ENCODE measurements at places on chromosomes 2 and 18.

GRCh38 chr2:186309901-186310300 is 176.2 kb upstream of the ZC3H15 start:
- DNase-seq = no peak

DNA sequence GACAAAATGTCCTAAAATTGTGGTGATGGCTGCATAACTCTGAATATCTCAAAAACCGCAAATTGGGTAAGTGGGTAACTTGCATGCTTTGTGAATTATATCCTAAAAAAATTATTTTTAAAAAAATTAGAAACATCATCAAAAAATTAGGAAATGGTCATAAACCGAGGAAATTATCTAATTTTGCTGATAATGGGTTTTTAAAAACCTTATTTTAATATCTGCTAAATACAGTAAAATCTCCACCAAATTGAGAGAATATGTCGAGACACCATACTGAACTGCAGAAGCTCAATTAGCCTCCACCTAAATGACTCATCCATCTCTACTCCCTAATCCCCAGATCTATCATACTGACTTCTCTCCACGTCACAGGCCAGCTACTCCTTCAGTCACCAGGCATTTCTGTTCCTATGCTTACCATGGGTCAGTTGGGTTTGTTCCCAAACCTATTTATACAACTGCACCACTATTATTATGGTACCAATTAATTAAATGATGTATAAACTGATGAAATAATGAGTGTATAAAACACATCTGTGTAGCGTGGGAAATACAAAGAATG is 36.1 kb downstream of the SPIRE1 start:
- DNase-seq = peak; percentile 92

- DNase-seq = peak; percentile 26
Measured at GRCh38 chr2:161199912-161200701, 39.9 kb downstream of the TANK start.

- no peak for DNase-seq
Measured at GRCh38 chr2:7744827-7745226, 827.6 kb downstream of the RNF144A start.

DNA sequence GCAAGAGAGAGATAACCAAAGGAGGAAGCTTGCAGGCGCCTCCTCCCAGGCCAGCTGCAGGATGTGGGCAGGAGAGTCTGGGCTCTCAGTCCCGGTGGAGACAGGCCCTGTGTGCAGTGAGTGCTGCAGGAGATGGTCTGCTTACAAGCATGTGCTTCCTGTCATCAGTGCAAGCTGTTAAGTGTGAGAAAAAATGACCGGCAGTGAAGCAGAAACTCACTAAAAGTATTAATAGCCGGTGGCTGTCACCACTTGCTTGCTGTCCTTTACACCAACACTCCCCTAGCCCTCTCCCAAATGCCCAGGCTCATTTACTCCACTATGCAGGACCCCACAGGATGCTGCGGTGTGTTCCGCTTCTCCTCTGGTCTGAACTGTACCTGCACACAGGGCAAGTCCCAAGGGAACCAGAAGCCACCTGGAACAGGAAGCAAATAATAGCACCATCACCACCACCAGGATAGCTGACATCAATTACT is 435.6 kb upstream of the HS6ST1 start:
- DNase-seq = no peak

GRCh38 chr2:10137053-10137843 is 14.7 kb downstream of the RRM2 start:
- peak; percentile 64 for DNase-seq

GRCh38 chr2:23268467-23269263 is 116.3 kb upstream of the KLHL29 start:
- no peak for DNase-seq

- no peak for DNase-seq
Measured at GRCh38 chr2:18301421-18302139, 258.9 kb downstream of the RDH14 start.

- peak; percentile 85 for DNase-seq
Measured at GRCh38 chr2:127422559-127423477, 4.6 kb downstream of the PROC start.

DNA sequence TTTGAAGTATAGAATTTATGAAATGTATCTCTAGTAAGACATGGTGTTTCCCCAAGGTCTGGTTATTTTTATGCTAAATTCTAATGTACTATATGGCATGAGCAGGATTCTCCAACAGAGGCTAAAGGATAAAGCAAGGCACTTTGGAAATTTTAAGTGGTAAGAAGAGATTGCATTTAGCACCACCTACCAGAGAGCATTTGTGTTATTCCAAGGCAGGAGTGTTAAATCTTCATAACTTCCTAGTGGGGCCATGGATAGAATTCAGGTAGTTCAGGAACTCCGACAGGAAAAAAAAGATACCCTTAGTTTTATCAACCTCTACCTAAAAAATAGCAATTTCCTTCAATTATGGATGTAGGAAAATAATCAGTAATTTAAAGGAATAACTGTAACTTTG is 497.4 kb upstream of the CRIM1 start:
- DNase-seq = no peak

DNA sequence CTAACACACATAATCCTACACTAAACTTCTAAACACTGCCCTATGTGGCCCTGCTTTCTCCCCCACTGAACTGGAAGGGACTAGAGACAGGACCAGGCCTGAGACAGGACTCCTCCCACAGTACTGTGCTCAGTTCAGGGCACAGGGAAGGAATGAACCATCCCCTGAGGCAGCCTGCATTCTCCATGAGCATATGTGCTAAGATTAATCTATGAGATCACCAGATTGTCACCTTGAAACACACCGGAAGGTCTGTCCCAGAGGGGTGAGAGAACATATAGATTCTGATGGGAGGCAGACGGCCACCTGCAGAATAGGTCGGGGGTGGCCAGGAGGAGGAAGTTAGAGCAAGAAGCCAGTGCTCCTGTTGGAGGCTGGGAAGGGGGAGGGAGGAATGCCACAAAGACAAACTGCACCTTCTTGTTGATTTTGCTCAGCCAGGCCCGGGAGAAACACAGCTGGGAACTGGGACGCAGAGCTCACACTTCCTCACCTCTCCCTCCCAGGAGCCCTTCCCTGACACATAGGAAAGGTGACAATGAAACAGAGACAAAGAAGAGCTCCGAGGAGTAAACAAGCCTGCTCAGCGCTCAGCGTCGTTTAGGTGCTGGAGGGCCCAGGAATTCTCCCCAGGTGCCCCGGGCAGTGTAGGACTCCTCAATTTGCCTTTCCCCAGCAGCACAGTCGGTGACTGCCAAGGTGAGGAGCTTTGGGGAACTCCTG is 52.1 kb downstream of the ZBTB7C start:
- DNase-seq = no peak

DNA sequence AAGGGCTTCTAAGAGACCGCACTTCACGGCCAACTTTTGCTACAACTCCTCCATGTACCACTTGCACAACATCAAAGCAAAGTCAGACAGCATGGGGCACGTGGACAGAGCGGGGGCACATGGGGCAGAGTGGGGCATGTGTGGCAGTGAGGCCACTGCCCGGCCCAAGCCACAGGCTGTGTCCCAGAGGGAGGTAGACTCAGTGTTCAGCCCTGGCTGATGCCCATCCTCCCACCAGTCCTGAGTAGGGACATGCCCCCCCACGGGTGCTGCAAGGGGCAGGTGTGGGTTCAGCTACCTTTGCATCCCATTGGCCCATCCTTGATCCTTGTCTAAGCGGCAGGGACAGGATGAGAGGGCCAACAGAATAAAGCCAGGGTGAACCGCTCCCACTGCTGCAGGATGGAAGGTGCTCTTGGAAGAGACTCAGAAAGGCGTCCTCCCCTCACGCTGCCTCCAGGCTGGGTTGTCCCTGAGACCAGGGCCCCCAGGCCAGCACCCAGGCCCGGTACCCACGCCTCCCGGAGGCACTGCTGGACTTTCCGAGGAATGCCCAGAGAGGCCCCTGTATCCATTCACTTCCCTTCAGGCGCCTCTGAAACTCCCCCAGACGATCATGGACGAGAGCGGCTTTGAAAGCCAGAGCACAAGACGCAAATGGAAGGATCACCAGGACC is 218.2 kb downstream of the NDUFA10 start:
- DNase-seq = peak; percentile 11

- DNase-seq = no peak
Measured at GRCh38 chr18:6963452-6964097, 154.0 kb downstream of the LAMA1 start.

DNA sequence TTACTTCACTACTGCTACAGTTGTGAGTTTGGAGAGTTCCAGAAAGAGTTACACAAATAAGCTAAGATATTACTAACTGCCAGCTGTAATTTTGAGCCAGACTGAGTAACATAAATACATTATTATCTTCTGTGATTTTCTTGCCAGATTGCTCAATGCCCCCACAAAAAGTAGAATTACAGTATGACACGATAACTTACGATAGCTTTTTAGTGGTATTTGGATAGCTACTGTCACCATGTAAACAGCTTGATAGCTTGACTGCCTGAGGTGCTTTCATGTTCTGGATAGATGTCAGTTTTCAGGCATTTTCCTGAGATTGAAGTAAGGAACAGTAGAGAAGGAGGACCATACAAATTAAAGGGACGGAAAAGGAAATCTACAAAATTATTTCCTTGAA is 533.3 kb downstream of the SOCS6 start:
- no peak for DNase-seq

DNA sequence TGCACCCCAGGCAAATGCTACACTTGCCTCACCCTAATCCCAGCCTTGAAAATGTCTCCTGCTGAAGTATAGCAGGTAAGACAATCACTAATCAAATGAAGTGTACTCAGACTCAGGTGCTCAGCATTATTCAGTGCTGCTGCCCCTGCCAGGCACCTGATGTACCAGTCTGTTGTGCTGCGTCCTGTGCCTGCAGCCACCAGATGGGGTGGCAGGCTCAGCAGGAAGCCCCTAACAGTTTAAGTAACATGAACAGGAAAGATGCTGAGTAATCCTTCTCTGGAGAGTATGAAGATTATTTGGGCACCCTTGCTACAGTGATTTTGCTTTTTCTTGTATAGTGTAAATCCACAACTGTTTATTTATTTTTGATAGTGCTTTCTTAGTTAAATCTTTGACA is 69.1 kb downstream of the TACR1 start:
- DNase-seq = no peak

GRCh38 chr2:218020281-218020680 is 17.5 kb upstream of the TNS1 start:
- peak; percentile 50 for DNase-seq

GRCh38 chr2:20190876-20191713 is 33.8 kb downstream of the SDC1 start:
- peak; percentile 84 for DNase-seq

- no peak for DNase-seq
Measured at GRCh38 chr2:215419769-215420470, 15.9 kb downstream of the FN1 start.

- DNase-seq = no peak
Measured at GRCh38 chr2:226977775-226978190, 141.9 kb downstream of the RHBDD1 start.

GRCh38 chr2:95707837-95708236 is 116.0 kb downstream of the TRIM43 start:
- no peak for DNase-seq

- peak; percentile 94 for DNase-seq
Measured at GRCh38 chr2:11582862-11583752, 49.3 kb downstream of the GREB1 start.

- no peak for DNase-seq
Measured at GRCh38 chr2:84900971-84901370, 4.5 kb upstream of the TMSB10 start.

- no peak for DNase-seq
Measured at GRCh38 chr2:168976034-168976654, 55.0 kb downstream of the ABCB11 start.

- DNase-seq = peak; percentile 70
Measured at GRCh38 chr2:191151331-191151730, 537 bp upstream of the STAT4 start.

DNA sequence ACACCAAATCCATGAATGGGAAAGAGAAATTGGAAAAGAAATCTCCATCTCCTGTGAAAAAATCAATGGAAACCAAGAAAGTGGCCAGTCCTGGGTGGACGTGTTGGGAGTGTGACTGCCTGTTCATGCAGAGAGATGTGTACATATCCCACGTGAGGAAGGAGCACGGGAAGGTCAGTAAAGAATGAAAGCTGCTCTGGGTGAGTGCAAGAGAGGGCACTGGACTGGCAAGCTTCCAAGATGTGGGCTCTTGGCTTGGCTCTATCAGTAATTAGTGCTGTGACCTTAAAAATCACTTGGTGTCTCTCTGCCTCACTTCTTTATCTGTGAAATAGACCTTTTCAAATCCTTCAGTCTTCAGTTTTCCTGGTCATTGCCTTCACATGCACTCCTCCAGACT is 89.0 kb downstream of the ZNF532 start:
- DNase-seq = no peak

GRCh38 chr2:12931186-12931844 is 214.6 kb downstream of the TRIB2 start:
- DNase-seq = peak; percentile 87

DNA sequence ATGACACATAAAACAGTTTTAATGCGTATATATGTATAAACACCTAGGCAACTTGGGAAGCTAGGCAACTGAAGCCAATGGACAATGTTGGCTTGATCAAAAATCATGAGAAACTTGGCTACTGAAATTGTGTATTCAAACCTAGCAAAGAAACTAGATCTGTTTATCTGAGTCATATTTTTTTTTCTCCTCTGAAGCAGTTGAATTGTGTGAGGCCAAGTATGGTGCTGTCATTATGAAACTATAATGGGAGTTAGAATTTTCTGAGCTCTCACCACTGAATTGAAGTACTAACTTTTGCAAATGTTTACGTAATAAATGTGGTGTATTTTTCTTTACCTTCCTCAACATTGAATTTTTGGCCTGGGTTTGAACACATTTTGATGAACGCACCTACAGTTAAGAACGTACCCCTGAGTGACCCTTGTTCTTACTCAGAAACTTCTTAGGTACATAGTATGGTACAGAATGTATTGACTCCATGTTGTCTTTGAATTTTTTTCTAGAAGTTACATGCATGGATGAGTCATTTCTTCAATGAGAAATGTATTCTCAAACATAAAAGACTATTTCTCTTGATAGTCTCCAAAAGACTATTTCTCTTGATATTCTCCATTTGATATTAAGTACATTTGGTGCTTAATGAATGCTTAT is 23.8 kb downstream of the CD28 start:
- no peak for DNase-seq

GRCh38 chr2:95043300-95044093 is 18.0 kb downstream of the MAL start:
- peak; percentile 97 for DNase-seq

- peak; percentile 76 for DNase-seq
Measured at GRCh38 chr2:241469746-241470145, 38.6 kb downstream of the STK25 start.

GRCh38 chr2:12722447-12723316 is 5.9 kb downstream of the TRIB2 start:
- DNase-seq = no peak

GRCh38 chr18:12640881-12641200 is 17.1 kb downstream of the SPIRE1 start:
- DNase-seq = no peak
